Body of pancreas (tissue), 4 donors: ENCODE measurements at places on chromosomes 6 and 20.
A peak's percentile ranks its signal among the peaks of the same experiment; 100 is the strongest.

DNA sequence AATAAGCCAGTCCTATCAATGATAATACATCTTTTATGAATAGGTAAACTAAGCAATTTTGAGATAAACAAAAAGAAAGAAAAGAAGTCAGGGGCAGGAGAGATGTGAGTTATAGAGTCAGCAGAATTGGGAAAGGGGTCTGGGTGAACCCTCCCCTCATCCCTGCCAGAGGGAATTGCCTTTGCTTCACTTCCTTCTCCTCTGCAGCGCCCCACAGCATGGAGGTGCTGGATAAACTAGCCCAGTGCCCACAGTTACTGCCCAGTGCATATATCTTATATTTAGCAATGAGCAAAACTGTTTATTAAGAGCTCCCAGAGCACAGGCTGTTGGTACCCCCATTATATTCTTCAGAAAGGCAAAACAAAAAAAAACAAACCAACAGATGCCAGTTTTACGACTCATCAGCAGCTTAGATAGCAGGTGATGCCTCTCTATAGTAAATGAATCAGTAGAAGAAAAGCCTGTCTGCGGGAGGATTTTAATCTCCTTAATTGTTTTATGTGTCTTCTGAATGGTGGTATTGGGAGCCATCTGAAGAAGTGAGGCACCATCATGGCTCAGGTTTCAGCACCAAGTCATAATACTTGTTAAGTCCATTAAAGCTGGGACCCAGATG lies 419.2 kb downstream of the EPM2A start:
- no peak for DNase-seq

DNA sequence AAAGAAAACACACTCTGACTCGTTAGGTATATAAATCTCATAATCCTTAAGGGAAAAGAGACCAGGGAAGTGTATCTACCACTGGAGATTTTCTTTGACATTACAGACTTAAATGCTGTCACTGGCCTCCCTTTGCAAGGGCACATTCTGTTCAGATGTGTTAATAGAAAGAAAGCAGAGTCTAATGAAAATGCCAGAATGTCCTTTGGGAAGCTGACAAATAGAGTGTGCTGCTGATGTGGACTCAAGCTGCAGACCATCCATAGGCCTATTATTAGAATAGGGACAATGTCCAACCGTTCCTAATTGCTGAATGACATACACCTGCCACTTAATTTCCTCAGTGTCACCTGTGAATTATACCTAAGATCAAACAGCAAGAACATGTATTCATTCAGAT lies 41.2 kb downstream of the SLC35D3 start:
- no peak for DNase-seq

DNA sequence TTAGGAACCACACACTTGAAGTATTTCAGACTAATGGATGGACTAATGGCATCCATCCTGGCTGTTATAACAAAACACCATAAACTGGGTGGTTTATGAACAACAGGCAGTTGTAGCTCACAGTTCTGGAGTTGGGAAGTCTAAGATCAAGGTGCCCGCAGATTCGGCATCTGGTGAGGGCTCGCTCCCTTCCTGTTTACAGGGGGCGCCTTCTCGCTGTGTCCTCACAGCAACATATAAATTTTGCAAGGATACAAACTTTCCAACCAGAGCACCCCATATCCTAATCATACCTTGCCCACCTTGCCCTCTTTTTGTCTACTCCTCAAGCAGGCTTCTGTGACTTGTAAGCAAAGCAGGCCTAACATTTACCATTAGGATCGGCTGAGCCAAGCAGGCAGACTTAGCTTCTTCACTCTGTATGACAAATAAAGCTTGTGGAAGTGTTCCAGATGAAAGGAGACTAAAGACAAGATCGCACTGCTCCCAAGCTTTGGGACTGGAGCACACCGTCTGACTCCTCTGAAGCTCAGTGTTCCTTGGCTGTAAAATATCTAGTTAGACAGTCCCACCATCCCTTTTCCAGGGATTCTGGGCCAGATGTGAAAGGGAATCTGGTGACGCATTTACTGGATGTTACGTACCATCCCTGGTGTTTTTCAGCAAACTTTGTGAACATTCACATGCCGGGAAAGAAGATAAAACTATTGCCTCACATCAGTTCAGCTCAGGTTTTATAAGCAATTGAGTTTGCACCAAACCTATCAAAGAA lies 34.9 kb downstream of the GFOD1 start:
- DNase-seq, result no peak

DNA sequence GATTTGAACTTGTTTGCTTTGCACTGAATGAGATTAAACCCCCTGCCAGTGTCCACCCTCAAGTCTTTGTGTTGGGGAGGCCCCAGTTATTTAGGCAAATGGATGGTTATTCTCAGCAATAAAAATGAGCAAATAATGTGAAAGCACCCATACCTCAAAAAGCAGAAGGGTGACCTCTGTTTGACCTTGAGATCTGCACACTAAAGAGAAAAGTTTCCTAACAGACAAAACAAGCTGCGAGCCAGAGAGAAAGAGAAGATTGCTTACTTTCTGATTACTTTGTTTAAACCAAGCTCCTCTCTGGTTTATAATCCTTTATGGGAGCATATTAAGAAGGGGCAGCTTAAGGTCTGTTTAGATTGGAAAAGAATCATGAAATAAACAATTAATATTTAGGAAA lies 30.4 kb upstream of the TRERF1 start:
- no peak for DNase-seq

- DNase-seq, result no peak
Observed at GRCh38 chr6:99560668-99561067, 7.8 kb downstream of the CCNC start.

- DNase-seq, result no peak
Observed at GRCh38 chr20:32523613-32524213, 61.4 kb downstream of the NOL4L start.

- no peak for DNase-seq
Observed at GRCh38 chr20:5670036-5670536, 80.1 kb upstream of the SHLD1 start.

- no peak for DNase-seq
Observed at GRCh38 chr20:20466341-20466879, 98.5 kb downstream of the INSM1 start.

DNA sequence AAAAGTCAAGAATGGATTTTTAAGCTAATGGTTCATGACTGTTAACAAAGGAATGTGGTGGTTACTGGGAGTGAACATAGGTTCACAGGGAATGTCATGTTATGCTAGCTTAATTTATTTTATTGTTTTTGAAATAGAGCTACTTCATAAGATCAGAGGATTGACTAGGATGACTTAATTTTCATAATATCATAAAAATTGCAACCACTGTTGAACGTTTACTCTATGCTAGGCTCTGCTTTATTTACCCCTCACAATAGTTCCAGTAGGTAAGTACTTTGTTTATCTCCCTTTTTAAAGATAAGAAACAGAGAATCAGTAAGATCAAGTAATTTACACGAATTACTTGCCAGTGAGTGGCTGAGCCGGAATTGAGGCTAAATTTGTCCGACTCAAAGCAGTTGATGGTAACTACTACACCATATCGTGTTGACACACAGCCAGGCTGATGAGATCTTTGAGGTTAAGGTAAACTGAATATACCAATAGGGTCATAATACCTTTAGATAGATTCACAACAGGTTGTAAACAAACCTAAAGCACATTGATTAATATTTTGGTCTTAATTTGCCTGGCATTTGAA lies 194.6 kb upstream of the CITED2 start:
- no peak for DNase-seq

- DNase-seq, result no peak
Observed at GRCh38 chr6:134272374-134272773, 45.5 kb downstream of the SGK1 start.

GRCh38 chr20:11716945-11717248 lies 200.8 kb upstream of the BTBD3 start:
- DNase-seq, result no peak

DNA sequence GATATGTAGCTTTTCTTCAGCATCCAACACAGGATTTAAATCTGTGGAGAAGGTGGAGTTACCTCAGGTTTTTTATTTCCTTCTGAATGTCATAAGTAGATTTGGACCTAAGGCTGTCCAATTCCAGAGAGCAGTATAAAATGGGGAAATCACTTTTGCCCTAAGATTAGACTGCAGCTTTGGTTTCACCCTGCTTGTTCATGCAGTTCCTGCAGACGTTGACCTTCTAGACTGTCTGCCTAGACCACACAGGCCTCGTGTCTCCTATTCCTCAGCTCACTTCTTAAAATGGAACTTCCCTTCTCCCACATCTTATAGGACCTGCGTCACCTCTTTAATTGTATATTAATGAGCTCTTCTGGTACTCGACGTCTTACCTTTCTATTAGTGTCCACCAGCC lies 26.0 kb upstream of the C6orf62 start:
- no peak for DNase-seq

- no peak for DNase-seq
Observed at GRCh38 chr6:140107216-140107615, 732.8 kb upstream of the CITED2 start.

GRCh38 chr6:55212156-55212555 lies 37.8 kb downstream of the HCRTR2 start:
- no peak for DNase-seq

DNA sequence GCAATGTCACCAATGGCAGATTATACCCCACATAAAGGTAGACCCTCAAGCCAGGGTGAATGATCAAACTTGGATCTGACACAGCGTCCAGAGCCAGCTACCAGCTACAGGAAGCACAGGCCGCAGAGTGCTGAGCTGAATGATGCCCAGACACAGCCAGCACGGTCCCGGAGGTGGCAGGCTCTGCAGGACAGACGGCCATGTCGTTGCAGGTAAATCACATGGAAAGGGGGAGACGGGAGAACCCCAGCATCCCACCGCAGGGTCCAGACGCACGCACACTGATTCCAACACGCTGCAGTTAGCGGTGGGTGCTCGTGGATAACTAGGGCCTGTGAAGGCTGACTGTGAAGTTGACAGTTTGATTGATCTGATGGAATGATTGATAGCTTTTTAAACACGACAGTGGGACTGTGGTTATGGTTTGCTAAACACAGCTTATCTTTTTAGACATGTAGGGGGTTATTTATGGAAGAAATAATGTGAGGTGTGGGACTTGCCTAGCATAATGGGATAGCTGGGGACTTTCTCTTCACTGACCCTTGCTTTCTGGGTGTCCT lies 228.5 kb downstream of the ERMARD start:
- no peak for DNase-seq

- peak; percentile 49 for DNase-seq
Observed at GRCh38 chr6:110528101-110528929, 51.9 kb upstream of the SLC22A16 start.

DNA sequence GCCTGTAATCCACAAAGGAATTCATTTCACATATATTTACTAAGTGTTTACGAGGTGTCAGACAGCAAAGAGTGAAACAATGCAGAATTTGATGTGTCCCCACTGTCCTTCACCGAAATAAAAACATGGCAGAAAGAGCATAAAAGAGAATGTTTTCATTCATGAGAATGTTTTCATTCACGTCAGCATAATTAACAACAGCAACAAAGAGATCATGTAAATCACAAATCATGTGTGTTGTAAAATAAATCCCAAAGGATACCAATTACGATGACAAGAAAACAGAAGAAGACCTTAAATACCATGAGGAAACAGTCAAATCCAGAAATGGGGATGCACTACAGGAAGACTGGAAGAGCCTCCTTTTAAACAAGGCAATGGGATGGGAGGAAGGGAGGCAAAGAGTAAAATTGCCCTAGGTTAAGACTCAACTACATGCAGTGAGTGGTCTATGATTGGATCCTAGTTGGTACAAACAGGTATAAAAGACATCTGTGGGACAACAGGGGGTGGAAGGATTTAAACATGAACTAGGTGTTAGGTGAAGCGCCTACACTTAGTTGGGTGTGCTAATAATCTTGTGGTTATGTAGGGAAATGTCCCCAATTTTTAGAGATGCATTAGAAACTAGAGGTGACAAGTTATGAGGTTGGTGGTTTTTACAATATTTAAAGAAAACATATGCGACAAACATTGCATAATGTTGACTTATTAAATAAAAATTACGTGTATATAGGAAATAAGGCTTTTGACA lies 1.5 kb downstream of the ZSCAN31 start:
- no peak for DNase-seq

DNA sequence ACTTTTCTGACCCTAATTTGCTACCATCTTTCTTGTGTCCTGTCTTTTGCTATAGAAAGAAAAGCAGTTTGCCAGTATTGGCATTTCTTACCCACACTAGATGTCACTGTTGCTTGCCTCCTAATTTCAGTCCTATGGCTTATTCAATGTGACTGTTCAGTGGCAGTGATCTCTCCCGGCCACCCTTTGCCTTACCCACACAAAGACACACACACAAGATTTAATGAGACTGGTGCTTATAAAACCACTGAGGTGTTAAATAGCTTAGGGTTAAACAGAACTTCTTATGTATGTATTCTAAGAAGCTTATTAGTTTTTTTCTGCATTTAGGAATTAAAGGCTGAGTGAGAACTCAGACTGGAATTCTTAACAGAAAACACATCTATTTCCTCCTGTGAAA lies 233.6 kb upstream of the ASCC3 start:
- peak; percentile 7 for DNase-seq

DNA sequence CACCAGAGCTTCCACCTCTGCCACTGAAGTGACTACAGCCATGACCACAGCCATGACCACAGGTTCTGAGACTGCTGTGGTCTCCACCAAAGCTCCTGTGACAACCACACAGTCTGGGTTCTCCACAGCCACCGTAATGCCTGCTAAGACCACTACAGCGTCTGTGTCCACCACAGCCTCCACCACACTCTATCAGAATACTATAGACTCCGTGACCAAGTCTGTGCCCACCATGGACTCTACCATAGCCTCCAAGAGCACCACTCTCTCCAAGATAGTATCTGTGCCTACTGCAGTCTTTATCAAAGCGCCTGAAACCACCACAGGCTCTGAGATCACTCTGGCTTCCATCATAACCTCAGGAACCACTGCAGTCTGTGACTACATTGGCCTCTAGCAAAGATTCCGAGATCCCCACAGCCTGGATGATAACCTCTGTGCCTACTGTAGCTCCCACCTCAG lies 18.3 kb upstream of the MUC21 start:
- DNase-seq, result no peak

DNA sequence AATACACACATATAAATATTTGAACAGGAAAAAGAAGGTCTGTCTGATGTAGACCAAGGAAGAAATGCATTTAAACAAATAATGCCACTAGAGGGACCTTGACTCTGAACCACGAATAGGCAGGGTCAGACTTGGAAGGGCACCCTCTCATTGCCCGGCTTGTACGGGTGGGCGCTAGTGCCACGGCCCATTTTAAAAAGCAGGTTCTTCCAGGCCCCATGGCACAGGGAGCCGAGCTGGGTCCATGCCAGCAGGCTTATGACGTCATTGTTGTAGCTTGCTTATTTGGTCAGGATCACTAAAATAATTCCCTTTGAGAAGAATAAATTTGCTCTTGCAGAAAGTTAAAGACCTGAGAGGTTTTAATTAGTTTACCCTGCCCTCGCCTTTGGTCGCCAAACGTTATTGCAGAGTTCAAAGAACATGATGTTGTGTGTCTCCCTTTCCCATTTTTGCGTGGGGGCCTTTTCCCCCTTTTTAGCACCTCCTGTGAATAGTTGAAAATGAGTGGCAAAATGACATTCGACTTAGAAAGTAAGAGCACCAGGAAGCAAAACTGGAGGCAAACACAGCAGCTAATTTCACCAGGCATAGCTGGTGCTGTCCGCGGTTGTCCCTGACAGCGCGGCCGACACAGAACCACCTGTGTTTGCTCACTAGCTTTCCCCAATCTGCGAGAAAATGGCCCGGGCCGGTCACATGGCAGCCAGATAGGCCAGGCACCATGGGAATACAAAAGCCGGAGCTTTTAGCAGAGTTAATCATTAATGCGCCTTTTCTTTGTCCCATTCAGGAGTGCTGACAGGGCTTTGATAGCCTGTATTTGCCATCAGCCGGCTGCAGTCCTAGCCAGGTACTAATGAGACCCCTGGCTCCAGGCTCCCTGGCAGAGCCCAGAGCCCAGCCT lies 93.8 kb downstream of the FOXA2 start:
- peak; percentile 98 for DNase-seq

GRCh38 chr6:166419717-166420116 lies 37.0 kb upstream of the MPC1 start:
- DNase-seq, result no peak
